Stimulated activated CD8-positive, alpha-beta memory T cell treated with anti-CD3 and anti-CD28 coated beads, Interleukin-15, amount 100 ng/mL, for 4 hours (primary cell): ENCODE measurements at places on chromosomes 11 and 22.

GRCh38 chr11:112150517-112150916, 13.4 kb downstream of the IL18 start:
- no peak for DNase-seq

- no peak for DNase-seq
Measured at GRCh38 chr22:39937906-39938305, 22.3 kb upstream of the TMA7B start.

GRCh38 chr11:64181506-64182411, 4.2 kb upstream of the STIP1 start:
- DNase-seq: no peak

DNA sequence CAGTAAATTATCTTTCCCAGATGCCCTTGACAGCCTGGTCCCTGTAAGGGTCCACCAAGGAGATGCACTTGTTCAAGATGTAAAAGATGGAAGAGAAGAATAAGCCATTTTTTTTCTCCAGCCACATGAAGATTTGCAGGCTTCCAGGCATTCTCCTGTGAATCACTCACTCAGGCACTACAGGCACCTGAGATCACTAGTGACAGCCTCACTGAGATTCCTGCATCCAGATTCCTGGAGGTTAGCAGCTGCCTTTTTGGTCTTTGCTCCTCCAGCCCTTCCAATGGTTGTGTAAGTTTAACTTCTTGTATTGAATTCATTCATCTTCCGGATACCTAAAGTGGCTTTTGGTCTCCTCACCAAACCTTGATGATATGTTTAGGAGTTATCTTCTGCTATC, 630.2 kb upstream of the CADM1 start:
- no peak for DNase-seq

- DNase-seq: no peak
Measured at GRCh38 chr22:23713696-23714595, 23.1 kb downstream of the RGL4 start.

- DNase-seq: no peak
Measured at GRCh38 chr11:97033178-97033577, 643.4 kb downstream of the JRKL start.

GRCh38 chr22:45154383-45154782, 9.3 kb upstream of the NUP50 start:
- DNase-seq: no peak

DNA sequence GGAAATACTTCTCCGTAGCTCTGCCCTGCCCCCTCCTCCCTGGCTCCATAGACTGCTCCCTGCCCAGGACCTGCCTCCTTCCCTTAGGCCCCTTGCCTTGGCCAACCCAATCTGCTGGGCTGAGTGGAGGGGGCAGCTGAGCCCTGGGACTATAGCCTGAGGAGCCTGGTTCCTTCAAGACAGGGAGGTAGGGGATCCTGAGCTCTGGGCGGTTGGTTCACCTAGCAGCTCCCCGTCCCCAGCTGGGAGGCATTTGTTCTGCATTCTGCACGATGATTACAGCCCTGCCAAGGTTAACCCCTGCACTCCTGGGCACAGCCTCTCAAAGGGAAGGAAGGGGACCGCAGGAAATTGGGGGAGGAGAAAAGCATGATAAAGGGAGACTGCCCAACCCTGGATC, 3.6 kb upstream of the CDC42EP1 start:
- no peak for DNase-seq

GRCh38 chr11:95559899-95560298, 229.7 kb downstream of the FAM76B start:
- no peak for DNase-seq

DNA sequence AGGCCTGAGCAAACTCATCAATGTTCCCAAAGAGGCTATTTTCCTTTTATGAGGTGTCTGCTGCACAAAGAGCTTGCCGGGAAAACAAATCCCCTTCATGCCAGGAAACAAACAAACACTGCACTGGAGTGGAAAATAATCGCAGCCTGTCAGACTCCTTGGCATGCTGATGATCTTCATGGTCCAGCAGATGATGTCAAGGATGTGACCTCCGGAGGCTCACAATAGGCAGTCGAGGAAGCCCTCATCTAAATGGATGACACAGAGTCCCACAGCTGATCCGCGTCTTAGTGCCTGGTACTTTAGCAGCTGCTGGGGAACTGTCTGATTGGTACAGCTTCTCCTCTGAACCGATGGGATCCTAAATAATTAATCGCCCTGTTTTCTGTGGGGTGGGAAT, 187.6 kb downstream of the TENM4 start:
- no peak for DNase-seq

GRCh38 chr22:29313126-29313575, 2.3 kb downstream of the RASL10A start:
- DNase-seq: no peak

GRCh38 chr11:48161951-48162884, 54.4 kb upstream of the OR4B1 start:
- no peak for DNase-seq

DNA sequence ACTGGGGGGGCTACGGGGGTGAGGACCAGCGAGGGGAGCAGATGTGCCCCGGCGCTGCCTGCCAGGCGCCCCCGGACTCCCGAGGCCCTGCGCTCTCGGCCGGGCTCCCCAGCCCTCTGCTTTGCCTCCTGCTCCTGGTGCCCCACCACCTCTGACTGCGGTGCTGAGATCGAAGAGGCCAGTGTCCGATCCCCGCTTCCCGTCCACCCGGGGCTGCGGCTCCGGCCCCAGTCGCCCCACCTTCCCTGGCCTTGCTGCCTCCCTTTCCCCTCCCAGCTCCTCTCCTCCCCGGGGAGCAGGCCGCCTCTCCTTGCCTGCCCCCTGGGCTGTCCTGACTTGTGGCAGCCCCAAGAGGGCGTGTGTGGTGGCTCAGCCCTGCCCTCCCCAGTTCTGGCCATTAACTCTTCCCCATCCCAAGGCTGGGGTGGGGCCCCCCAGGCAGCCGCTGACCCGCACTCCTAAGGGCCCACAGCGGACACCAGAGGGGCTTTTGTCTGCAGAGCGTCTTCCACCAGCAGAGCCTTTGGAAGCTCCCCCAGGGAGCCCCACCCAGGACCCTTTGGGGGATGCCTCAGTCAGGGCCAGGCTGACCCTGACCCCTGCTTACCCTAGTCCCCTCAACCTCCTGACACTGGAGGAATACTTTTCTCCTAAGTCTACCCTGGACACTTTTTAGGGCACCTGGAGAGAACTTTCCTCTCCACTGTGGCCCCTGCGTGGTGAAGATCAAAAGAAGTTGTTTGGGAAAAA, 16.6 kb downstream of the RTN4RL2 start:
- DNase-seq: no peak

DNA sequence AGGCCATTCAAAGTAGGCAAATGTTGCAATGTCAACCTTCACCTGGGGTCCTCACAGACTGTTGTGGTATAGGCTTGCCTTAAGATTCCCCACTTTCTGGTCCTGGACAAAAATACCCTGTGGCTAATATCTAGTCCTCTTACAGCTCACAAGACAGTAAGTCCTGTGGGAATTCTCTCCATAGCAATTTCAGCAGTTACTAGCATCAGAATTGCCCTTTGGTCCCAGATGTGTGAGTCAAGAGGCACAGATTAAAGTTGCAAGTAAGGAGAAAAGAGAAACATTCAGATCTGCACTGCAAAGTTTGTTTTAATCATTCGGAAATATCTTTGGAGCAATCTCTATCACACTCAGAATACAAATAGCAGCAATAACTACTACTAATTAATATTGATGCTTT, 420.2 kb downstream of the NTM start:
- DNase-seq: no peak

DNA sequence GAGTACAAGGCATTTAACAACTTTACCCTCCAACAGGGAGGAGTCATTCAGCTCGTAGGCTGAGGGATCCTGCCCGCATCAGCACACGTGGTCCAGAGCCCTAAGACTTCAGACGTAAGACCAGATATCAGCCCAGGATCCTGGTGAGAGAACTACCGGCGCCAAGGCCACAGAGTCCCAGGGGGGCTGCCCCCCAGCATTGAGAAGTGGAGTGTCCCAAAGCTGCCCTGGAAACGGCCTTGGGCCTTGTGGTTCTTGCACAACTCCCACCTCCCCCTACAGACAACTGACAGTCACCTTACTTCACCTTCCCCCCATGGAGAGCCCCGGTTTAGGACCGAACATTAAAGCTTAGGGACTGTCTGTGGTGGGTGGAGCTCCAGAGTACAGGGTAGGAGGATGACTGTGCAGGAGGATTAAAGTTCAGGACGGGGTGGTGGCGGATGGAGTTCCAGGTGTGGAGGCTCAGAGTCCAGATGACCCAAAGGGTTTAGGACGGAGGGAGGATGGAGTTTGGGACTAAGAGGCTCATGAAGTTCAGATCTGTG, 1.0 kb downstream of the C11orf91 start:
- no peak for DNase-seq

- no peak for DNase-seq
Measured at GRCh38 chr22:20223421-20224255, 44.5 kb downstream of the RTN4R start.

DNA sequence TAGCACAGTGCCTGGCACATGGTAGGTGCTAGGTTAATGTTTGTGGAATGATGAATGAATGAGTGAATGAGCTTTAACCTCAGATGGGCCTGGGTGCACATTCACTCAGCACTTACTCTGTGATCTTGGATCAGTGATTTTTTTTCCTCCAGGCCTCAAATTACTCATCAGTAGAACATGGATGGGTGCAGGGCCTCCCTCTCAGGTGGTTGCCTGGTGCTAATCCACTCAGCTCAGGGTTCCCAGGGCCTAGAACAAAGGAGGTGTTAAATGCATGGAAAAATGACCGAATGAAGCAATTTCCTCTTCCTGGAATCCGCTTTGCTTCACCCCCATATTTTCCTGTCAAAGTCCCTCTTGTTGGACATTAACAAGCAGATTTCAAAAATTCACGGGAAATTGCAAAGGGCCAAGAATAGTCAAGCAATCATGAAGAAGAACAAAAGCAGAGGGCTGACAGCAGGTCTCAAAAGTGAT, 93.5 kb downstream of the MYEOV start:
- no peak for DNase-seq

- no peak for DNase-seq
Measured at GRCh38 chr11:69705351-69705811, 1.6 kb upstream of the FGF19 start.

GRCh38 chr11:2807801-2808241, 77.8 kb downstream of the CDKN1C start:
- DNase-seq: no peak

DNA sequence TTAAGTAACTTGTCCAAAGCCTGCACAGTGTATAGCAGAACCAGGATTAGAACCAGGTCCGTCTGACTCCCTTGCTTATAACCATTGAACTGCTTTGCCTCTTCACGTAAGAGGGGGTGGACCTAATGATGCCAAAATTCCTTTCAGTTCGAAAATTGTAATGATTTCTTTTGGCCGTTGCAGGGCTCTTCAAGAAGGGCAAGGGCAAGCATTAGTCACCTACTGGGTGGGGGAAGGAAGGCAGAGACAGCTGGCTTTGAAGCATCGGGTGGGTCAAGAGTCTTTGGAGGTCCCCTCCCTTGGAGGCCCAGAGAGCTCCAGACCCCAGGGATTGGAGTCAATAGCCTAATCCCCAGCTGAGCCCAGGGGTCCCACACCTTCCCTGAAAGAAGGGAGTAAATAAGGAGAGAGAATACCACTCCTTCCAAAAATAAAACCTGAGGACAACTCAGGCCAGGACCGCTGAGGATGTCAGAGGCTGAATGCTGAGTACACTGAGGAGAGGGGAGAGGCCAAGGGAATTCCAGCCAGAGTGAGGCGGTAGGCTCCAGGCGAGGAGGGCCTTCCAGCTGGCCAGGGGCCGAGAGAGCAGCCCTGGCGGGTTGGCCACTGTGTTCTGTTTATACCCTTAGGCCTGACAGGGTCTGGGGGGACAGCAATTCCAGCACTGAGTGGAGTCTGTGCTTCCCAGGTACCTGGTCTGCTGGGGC, 14.1 kb downstream of the CREB3L1 start:
- no peak for DNase-seq

GRCh38 chr11:63769714-63770455, 1.3 kb upstream of the ZFTA start:
- no peak for DNase-seq

GRCh38 chr11:85656777-85657176, 8.2 kb downstream of the CREBZF start:
- DNase-seq: no peak

- DNase-seq: no peak
Measured at GRCh38 chr11:23211221-23211620, 350.9 kb upstream of the CCDC179 start.

GRCh38 chr11:68938088-68938487, 34.4 kb downstream of the IGHMBP2 start:
- DNase-seq: no peak

- DNase-seq: no peak
Measured at GRCh38 chr11:60485987-60486386, 6.6 kb upstream of the MS4A12 start.

- no peak for DNase-seq
Measured at GRCh38 chr22:20931126-20931654, 14.0 kb downstream of the CRKL start.

DNA sequence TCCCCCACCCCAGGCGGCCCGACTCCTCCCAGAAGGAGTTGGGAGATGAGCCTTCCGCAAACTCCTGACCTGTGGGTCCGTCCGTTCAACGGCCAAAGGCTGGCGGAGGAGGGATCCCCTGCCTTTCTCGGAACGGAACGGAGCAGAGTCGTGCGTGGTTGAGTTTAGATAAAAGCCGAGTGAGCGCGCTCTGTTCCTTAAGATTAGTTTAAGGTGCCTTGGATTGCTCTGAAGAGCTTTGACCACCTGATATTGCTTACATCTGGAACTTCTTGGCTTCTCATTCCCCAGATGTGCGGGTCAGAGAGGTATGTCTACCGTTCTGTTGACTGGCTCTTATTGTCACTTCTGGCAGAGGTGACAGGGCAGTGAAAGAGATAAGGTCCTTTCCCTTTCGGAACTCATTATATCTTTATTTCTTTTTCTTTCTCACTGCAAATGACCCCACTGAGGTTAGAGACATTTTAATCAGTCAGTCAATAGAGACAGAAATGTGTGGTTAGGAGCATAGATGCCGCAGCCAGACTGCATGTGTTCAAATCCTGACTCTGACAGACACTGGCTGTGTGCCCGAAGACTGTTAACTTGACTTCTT, at the start of gene TRIM6:
Gene TRIM6, plus strand, starts transcription at position 31 of the 595 bp plus-strand sequence. Its CDS starts 261 bp downstream, at position 292.
- DNase-seq: no peak

DNA sequence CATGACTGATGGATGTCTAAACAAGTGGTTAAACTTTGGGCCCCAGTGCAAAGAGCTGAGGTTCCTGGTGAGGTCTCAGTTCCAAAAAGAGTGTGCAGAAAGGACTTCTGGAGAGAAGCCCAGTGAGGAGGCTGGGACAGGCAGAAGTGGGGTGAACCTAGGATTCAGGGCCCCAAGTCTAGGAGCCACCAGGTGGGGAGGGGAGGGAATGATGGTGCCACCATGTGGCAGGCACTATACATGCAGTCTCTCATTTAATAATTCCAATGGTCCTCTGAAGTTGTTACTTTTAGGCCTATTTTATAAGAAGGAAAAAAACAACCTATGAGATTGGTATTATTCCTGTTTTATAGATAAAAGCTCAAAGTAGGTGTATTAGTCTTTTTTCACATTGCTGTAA, 102.0 kb downstream of the INSC start:
- DNase-seq: no peak
